Activated CD4-positive, alpha-beta T cell treated with anti-CD3 and anti-CD28 coated beads, Interleukin-2, Interleukin-6, amounts not matched to agents 100 ng/mL and 50 ng/mL, durations not matched to agents 16 hours and 8 hours (primary cell): ENCODE measurements at places on chromosomes 1 and 21.

GRCh38 chr1:51331206-51332100 lies 1.1 kb upstream of the TTC39A start:
- no peak for DNase-seq

- DNase-seq, result peak; percentile 73
Observed at GRCh38 chr1:157490467-157491165, 61.7 kb downstream of the FCRL5 start.

GRCh38 chr1:221272940-221273339 lies 393.7 kb downstream of the HLX start:
- no peak for DNase-seq

- DNase-seq, result no peak
Observed at GRCh38 chr1:60857851-60858250, 224.5 kb upstream of the NFIA start.

GRCh38 chr1:220748089-220748934 lies at the start of gene MTARC2:
Gene MTARC2, plus strand, starts transcription at chr1:220748322. Its CDS starts 210 bp downstream, at chr1:220748532.
- no peak for DNase-seq

DNA sequence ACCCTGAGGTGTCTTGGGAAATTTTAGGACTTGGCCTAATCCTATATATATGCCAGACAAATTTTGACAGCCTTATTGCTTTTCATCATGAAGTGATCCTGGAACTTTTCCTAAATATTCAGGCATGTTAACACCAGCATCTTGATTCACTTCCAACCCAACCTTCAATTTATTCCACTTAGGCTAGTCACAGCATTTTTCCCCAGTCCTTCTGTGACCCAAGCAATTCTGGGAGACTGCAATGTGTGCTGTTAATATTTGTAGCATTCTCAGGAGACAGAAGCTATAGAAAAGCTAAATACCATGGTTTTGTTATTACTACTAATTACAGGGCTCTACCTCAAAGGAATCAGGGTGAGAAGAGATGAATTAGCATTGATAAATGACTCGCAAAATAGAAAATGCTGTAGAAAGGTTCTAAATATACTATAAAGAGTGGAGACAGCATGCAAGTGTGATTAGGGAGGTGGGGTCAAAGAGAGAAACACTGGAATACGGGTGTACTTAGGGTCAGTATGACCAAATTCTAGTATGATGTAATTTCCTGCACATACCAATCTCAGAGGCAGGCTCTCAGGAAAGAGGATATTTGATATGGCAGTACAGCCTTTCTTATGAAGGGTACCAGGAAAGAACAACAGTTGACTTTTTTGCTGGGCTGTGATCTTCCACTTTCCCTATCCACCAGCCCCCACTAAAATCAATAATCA lies 29.1 kb downstream of the PRRX1 start:
- no peak for DNase-seq

DNA sequence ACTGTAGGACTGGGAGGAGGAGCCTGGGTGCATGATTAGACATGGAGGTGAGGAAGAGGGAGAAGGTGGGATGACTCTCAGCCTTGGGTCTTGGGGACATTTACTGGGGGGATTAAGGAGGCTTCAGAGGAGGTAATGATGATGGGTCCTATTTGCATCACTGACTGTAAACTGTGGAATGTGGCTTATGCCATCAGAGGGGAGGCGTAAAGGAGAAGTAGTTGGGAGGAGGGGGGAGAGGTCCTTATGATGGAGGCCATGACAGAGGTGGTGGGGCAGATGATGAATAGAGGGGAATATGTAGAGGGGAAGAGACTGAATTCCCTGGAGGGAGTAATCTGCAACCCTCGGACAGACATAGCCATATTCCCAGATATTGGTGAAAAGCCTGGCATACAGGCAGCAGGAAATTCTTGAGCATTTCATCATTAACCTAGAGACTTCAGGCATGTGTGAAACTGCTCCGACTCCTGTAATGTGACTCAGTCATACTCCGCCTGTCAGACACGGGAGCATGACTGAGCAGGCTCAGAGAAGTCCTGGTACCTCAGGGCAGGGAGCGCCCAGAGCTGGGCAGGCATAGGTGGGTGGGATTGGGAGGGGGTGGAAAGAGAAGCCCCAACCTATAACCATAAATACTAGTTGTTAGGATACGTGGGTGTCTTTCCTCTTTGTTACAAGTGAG lies 8.0 kb upstream of the LCE5A start:
- no peak for DNase-seq

GRCh38 chr1:168561989-168562388 lies 14.4 kb upstream of the XCL1 start:
- no peak for DNase-seq

DNA sequence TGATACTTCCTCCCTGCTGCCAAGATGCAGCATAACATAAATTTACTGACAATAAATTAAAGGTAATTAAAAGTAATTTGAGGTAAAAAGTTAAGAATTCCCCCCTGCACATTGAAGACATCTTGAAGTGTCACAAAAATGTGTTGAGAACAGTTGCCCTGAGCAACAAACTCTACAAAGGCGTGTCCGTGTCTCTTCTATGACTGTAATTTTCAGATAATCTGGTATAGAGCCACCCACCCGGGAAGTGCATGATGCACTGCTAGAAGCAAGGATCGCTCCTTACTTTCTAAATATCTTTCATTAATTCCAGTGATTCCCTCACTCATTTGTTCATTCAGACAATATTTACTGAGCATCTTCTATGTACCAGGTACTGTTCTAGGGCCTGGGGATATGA lies 11.0 kb upstream of the CASQ1 start:
- DNase-seq, result no peak
